Activated T-helper 1 cell treated with Interleukin-2 at 50 U/mL for 16 hours (primary cell): ENCODE measurements at places on chromosomes 4 and X.

GRCh38 chr4:108314900-108315589, 146.3 kb upstream of the LEF1 start:
- DNase-seq = no peak

GRCh38 chr4:26717332-26717731, 133.4 kb downstream of the TBC1D19 start:
- no peak for DNase-seq

GRCh38 chr4:87053176-87053658, 118.4 kb downstream of the AFF1 start:
- DNase-seq = no peak

GRCh38 chrX:112473654-112474053, 206.1 kb downstream of the LHFPL1 start:
- DNase-seq = no peak

DNA sequence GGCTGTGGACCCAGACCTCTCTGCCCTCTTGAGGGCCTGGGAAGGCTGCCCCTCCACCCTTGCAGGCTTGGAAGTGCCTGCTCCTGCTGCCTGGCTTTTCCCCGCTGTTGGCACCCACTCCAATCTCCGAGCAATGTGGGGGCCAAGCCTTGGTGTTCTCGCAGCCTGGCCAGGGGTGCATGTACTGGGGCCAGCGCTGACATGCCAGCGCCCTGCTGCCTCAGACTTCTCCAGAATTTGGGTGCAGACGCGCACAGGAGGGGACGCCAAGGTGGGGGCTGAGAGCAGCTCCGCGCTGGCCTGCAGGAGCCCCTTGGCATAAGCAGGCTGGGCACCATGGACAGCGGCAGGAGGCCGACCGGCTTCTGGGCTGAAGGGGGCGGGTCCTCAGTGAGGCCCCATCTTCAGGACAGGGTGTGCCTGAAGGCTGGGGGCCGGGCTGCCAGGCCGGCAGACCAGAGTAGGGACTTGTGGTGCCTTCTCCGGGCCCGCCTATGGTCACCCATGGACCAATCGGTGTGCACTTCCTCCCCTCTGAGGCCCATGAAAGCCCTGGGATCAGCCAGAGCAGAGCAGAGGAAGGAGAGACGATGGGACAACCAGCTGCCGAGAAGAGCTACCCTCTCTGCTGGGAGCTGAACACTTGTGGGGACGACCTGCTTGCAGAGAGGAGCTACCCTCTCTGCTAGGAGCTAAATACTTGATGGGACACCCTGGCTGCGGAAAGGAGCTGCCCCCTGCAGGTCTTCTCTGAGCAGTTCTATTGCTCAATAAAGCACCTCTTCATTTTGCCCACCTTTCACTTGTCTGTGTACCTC, 118.3 kb downstream of the DNAAF6 start:
- DNase-seq = no peak

- no peak for DNase-seq
These were observed 44.1 kb downstream of the SLC16A2 start for GRCh38 chrX:74465424-74465823.

- DNase-seq = no peak
These were observed 52.5 kb upstream of the TADA2B start for GRCh38 chr4:6990661-6991060.
